CD4-positive, alpha-beta T cell treated with Interleukin-21 for 1 hour (primary cell): ENCODE measurements at places on chromosomes 4 and X.

DNA sequence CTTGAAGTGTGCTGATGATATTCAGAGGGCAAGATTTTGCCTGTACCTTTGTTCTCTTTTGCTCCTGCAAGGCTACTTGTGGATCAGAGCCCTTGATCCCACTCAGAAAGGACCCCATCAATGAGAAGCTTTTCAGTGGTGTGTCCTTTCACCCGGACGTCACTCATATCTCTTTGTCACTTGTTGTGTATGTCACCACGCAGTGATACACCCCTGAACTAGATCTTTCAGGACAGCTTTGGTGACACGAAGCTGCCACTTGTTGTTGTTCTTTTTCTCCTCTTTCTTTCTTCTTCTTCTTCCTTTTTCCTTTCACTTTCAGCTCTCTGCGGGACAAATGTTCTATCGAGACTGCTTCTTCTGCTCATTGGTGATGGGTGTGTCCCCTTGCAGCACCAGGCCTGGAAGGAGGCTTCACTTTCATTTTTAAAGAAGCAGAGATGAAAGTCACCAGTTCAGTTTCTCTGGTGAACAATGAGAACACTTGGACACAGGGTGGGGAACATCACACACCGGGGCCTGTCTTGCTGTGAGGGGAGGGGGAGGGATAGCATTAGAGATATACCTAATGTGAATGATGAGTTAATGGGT lies 83.6 kb downstream of the NBDY start:
- peak; percentile 65 for DNase-seq

GRCh38 chrX:9196961-9197640 lies 163.2 kb upstream of the FAM9B start:
- DNase-seq: no peak

- DNase-seq: no peak
Observed at GRCh38 chr4:83989835-83990234, 453.9 kb downstream of the GPAT3 start.

DNA sequence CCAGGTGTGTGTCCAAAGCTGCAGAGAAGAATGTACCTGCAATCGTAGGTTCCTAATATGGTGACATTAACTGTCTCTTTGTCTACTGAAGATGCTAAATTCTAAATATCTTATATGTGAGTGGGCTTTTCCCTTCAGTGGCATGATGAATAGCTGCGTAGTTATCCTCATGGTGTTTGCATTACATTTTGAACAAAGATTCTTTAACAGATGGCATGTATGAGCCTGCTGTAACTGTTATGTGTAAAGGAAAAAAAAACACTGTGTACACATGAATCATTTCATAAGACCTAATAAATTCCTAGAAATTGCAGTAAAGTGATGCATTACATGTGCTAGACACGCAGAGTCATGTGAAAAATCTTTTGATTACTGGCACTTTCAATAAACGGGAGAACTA lies 288.0 kb downstream of the SH2D1A start:
- DNase-seq: no peak

DNA sequence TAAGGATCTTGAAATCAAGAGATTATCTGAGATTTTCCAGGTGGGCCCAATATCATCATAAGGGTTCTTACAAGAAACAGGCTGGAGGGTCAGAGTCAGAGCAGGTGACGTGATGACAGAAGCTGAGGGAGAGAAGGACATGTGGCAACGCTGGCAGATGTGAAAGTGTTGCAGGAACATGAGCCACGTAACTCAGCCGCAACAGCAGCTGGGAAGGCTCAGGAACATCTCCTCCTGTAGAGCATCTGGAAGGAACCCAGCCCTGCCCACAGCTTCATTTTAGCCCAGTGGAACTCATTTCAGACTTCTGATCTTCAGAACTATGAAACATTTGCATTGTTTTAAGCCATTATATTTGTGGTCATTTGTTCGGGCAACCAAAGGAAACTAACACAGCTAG lies 156.3 kb upstream of the VEGFC start:
- DNase-seq: no peak

- DNase-seq: no peak
Observed at GRCh38 chr4:86092684-86093083, 267.2 kb downstream of the MAPK10 start.

GRCh38 chr4:184384810-184385557 lies 89.4 kb downstream of the IRF2 start:
- DNase-seq: no peak

GRCh38 chrX:72396117-72396516 lies 90.4 kb upstream of the CITED1 start:
- no peak for DNase-seq
